Mesothelial cell of epicardium (in vitro differentiated cells): ENCODE measurements at places on chromosomes 11 and 22.

GRCh38 chr11:105004021-105004420 is 18.9 kb downstream of the CASP5 start:
- DNase-seq: no peak

GRCh38 chr22:46815132-46815531 is 52.7 kb downstream of the TBC1D22A start:
- DNase-seq: no peak

DNA sequence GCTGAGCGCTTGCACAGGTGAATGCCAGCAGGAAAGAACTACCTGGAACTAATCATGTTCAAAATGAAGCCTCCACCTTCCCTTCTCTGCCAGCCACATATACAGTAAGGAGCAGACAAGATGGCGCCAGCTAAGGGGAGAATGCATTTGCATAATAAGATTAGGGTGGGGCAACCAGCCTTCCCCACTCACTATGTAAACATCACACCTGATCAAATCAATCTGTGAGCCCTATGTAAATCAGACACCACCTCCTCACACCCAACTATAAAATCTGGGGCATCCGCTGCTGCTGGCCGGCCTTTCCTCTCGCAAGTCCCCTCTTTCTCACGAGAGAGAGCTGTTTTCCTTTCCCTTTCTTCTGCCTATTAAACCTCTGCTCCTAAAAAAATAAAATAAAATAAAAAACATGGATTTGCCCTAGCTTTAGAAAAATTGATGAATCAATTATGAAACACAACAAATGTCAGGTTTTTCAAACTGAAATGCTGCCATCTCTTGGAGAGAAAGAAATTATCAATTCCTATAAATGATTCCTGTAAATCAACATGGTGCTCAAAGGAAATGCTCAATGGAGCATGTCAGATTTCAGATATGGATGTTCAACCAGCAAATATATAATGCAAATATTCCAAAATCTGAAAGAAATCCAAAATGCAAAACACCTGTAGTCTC is 108.9 kb downstream of the SGSM3 start:
- no peak for DNase-seq

GRCh38 chr11:118071416-118072030 is 5.4 kb upstream of the TMPRSS4 start:
- no peak for DNase-seq

DNA sequence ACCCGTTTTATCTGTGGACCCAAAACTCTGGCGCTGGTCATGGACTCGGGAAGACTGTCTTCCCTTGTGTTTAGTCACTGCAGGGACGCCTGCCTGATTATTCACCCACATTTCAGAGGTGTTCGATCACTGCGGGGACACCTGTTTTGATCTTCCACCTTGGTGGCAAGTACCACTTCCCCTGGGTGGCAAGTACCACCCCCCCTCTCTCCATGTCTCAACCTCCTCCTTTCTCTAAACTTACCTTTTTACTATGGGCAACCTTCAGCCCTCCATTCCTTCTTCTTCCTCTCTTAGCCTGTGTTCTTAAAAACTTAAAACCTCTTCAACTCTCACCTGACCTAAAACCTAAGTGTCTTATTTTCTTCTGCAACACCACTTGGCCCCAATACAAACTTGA is 1.9 kb upstream of the NDUFC2 start:
- DNase-seq: no peak

- DNase-seq: no peak
These were observed 450.0 kb downstream of the NELL1 start for GRCh38 chr11:21119411-21119810.

DNA sequence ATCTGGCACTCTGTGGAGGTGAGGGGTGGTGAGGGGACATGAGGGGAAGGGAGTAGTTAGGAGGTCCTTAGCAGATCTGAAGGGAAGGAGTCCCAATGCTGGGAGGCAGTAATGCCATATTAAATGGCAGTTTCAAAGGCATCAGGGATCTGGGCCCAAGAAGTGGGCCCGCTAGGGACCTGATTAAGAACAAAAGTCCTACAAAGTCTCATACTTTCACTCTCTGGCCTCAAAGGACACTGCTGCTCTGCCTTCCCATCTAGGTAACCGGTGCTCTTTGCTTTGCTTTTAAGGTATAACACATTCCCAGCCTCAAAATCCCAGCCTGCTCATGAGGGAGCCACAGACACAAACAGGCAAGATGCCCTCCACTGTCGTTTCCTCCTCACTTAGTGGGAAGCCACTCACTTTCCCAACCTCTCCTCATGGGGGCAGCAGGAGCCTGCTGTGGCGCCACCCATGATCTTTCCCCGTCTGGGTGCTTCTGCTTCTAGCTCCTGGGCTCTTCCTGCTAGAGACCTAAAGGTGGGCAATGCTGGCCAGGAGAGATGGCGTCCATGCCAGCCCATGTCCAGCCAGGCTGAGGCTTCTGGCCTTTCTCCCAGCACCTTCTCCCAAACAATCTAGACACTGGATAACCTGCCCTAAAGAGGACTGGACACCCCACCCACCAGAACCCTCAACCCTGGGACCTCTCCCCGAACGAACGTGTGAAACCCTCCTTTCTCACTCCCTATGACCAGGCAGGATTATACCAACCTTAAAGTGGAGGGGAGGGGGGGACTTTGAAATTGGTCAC is 68.3 kb downstream of the PLEKHA7 start:
- DNase-seq: peak; percentile 73

DNA sequence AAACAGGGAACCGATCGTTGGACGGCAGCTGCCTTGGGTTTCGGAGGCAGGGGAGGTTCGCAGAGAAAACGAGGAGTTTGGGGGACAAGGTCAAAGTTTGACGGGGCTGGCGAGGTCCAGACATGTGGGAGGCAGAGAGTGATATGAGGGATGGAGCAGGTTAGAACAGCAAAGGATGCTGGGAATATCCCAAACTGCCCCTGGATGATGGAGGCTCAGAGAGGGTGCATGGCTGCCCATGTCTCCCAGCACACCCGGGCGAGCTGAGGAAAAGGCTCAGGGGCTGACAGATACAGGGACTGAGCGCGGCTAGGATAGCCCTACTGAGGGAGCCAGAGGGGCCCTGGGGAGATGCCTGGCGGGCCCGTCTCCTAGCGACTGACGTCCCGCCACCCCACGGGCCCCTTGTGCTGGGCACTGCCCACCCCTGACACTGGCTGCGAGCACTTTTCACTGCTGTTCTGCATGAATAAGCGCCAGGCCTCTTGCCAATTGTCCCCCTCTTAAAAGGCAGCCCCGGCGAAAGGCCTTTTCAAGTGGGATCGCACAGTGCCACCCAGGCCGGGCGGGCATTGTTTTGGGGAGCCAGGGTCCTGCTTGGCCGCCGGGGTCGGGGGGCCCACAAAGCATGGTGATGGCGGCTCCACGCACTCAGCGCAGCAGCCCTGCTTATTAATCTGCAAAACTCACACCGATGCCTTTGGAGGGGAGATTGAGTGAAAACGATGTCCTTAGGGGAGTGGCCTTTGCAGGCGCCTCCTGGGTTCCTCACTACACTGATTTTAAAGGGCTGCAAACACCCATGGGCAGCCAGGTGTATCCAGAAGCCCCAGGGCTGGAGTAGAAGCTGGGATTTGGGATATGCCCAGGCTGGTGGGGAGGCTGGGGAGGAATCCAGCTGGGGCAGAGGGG is 90.0 kb upstream of the LINC01488 start:
- DNase-seq: no peak

DNA sequence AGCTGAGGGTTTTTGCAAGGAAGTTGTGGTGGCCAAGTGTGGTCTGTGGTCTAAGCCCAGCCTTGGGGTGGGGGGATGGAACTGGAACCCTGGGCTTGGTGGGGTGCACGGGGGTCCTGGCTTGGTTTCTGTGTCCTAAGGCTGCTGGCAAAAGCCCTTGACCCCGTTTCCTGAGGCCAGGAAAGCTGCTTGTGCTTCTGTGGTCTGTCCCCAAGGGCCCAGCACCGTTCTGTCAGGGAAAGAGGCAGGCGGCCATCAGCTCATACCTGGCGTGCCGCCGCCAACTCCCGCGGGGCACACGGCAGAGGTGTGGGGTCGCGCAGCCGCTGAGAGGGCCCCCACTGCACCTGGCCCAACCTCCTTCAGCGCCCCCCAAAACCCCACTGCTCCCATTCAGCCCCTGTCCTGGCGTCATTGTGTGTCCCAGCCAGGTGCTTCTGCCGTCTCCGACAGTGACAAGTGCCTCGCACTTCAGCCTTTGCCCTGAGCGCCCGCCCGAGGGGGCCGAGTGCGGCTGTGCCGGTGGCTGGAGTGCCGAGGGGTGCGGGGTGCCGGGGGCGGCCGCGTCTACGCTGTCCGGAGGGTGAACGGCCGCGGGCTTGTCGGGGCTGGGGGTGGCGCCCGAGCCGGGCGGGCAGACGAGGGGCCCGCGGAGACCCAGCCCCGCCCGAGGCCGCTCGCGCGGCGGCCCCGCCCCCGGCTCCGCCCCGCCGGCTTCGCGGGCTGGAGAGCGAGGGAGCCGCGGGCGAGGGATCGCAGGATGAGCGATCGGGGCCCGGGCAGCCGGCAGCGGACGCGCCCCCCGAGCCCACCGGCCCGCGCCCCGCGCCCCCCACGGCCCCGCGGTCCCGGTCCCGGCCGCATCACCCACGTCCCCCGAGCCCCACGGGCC is at the start of gene CNIH2:
TSS of gene CNIH2 (plus strand) at position 705 of the 892 bp plus-strand sequence. CDS start 282 bp downstream, outside the sequence.
- peak; percentile 62 for DNase-seq

GRCh38 chr11:36463781-36464180 is 46.3 kb downstream of the TRAF6 start:
- DNase-seq: no peak

DNA sequence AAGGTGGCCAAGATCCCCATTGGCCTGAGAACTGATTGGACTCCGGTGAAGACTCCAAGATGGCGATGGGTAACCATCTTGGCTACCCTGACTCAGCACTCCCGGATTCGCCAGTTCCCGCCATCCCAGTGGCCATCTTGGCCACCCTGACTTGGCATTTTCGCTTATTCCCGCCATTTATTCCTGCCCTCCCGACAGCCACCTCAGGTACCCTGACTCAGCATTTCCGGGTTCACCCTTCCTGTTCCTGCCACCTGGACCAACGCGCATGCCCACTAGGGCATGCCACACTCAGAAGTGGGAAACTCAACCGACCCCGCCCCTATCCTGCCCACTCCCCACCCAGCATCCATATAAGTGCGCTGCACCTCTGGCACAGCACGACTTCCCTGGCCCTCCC is 7.8 kb downstream of the OR8K5 start:
- no peak for DNase-seq

DNA sequence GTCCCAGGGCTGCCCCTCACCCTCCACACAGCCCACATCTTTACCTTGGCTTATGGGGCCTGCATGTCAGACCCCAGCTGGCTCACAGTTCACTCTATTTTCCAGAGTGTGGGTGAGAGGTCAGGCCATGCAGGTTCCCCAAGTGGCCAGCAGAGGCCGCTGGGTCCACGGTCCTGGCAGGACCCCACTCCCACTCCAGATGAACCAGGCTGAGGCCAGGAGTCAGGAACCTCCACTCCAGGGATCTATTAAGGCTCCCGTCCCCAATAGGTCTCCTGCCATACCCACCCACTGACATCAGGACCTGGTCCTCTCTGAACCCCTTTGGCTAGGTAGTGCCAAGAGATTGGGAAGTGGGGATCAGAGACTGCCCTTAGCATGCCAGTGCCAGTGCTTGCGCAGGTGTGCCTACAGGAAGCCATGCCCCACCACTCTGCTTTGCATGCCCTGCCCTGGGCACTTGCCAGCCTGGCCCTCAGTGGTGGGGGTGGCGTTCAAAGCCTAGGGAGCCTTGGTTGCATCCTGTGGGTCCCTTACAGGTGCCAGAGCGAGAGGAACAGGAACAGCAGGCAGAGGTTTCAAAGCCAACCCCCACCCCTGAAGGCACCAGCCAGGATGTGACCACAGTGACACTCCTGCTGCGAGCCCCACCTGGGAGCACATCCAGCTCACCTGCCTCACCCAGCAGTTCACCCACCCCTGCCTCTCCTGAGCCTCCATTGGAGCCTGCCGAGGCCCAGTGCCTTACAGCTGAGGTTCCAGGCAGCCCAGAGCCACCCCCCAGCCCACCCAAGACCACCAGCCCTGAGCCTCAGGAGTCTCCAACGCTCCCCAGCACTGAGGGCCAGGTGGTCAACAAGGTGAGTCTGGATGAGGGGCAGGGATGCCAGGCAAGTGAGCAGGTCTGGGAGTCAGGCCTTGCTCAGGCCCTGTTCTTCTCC is 8.3 kb downstream of the SMTN start:
- no peak for DNase-seq

DNA sequence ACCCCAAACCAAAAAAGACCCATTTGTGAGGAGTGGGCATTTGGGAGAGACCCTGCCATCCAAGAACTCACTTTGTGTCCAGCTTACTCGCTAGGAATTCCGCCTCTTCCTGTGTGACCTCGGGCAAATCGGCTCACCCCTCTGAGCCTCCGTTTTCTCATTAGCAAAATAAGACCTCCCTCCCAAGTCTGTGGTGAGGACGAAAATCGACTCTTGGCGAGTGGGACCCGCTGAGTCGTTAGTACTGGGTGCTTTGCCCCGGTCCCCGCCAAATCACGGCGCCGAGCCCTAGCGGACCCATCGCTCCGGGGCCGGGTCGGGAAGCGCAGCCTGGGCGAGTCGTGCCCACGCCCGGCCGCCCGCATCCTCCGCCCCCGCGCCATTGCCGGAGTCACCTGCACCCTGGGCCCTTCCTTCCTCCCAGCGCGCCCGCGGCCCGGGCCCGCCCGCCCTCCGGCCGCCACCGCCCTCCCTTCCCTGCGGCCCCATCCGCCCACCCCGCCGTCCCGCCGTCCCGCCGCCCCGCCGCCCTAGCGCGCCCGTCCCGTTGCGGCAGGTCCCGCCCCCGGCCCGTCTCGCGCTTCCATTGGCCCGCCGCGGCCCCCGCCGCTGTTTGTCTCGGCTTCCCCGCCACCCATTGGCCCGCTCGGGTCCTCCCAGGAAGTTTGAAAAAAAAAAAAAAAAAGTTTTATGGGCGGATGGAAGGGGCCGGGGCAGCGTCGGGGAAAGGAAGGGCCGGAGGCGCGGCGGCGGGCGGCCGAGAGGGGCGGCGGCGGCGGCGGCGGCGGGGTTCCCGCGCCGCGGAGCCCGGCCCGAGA is 48.9 kb downstream of the TRIOBP start:
- peak; percentile 90 for DNase-seq

GRCh38 chr11:79507706-79508105 is 66.9 kb upstream of the TENM4 start:
- no peak for DNase-seq

GRCh38 chr11:134592391-134592990 is 180.4 kb upstream of the B3GAT1 start:
- no peak for DNase-seq

DNA sequence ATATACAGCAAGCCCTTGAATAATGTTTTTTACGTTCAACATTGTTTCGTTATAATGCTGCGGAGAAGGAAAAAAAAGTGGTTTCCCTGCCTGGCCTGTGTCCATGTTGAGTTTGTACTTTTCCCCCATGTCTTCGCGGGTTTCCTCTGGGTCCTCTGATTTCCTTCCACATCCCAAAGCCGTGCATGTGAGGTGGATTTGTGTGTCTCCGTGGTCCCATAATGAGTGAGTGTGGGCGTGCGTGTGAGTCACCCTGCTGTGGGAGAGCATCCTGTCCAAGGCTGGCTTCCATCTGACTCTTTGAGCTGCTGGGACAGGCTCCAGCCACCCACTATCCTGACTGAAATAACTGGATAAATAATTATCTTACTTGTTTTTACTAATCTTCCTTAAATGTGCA is 29.6 kb upstream of the SNX19 start:
- no peak for DNase-seq

DNA sequence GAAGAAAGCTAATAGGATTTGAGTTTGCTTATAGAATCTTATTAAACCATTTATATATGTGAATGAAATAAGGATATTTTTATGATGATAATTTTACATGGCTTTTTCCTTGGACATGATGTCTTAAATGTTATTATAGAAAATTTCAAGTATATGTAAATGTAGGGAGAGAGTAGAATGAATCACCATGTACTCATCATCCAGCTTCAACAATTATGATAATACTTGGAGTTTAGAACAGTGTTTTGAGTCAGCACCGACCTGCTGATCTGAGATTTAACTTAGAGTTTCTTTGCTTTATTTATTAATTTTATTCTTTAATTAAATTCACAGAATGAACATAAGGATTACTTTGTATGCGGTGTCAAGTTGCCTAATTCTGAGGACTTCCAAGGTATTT is 193.5 kb downstream of the UVRAG start:
- DNase-seq: no peak
